ENCODE measurements at places on chromosomes 6 and 20. TPM values are rescaled to one million over a fixed set of nuclear protein-coding genes. Genes with fewer than 3 reads are reported as not detected.
A peak's percentile ranks its signal among the peaks of the same experiment; 100 is the strongest.

The VGLL2 gene
- not detected for total RNA-seq

The OSBPL2 gene
- total RNA-seq: 40.3 TPM

The SLC9A8 gene
- total RNA-seq: 8.7 TPM

The GNMT gene
- total RNA-seq: 0.36 TPM

The HTR1B gene
- 2.3 TPM for total RNA-seq

The ZBP1 gene
- 0.09 TPM for total RNA-seq

The PRRT1 gene
- 1.2 TPM for total RNA-seq

The HCRTR2 gene
- total RNA-seq: 10.2 TPM

The SLC25A27 gene
- total RNA-seq: 49.0 TPM

The RUNX2 gene
- total RNA-seq: 0.54 TPM

The LRRC73 gene
- total RNA-seq: 1.8 TPM

The PRR18 gene
- 0.54 TPM for total RNA-seq

The CGAS gene
- total RNA-seq: 3.9 TPM

The C20orf141 gene
- not detected for total RNA-seq

The CRISP2 gene
- 0.54 TPM for total RNA-seq

The FERMT1 gene
- total RNA-seq: 1.1 TPM

The CST4 gene
- total RNA-seq: not detected

The XKR7 gene
- 20.0 TPM for total RNA-seq

DNA sequence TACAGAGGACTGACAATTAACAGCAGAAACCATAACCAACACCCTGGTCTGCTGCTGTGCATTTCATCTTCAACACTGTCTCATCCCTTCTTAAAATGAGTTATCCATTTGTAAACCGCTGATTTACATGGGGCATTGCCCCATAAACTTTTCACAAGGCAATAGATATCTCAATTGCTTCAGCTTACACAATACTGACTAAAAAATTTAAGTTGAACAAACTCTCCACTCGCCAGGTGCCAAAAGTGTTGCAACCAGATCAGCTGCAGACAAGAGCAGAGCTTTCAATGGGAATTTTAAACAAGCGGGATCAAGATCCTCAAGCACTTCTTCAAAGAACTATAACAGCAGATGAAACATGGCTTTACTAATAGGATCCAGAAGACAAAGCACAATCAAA, 183.0 kb downstream of the TASP1 start:
- no peak for DNase-seq

DNA sequence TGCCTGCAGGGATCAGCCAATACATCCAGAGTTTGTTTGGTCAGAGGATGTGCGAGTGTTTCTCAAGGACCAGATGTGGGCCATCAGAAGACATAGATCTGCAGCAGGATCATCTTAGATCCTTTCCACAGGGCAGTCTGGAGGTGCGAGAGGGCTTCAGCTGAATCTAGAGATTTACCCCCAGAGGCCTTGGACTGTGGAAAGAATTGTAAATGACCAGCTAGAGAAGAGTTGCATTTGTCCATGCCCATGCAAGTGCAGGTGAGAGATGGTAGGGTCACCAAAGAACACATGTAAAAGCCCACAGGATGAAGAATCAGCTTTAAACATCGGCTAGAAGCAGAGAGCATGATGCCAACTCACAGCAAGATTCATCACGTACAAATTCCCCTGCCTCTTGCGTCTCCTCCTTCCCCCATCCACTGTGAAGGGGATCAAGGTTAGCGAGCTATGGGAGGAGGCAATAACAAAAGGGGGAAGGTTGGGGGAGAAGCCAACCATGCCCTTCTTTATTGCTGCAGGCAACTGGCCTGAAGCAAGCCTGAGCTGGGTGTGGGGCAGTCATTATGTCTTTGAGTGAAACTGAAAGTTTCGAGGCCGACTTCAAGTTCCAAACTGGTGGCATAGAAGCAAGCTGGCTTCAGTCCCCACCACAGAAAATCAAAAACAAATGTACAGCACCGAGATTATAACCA, 83.5 kb downstream of the SCML4 start:
- no peak for DNase-seq

- peak; percentile 5 for DNase-seq
Measured at GRCh38 chr20:219290-220115, 7.6 kb upstream of the DEFB129 start.

GRCh38 chr6:136607932-136608772, 57.9 kb upstream of the MAP7 start:
- peak; percentile 60 for DNase-seq

DNA sequence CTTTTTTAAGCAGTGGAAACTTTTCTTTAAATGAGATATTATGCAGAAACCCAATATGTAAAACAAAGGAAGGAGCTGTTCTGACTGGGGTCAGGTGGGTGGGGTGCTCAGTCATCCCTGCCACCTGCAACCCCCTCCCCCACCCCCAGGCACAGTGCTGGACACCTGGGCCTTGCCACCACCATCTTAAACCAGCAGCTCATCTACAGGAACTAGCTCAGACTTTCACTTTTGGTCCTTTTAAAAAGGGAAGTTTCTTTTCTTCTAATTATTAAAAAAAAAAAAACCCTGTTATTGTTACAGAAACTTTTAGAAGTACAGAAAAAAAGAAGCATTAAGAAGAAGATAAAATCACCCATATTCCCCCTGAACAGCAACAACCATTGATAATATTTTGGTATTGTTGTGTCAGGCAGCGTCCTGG, 37.1 kb downstream of the PPP1R16B start:
- DNase-seq: no peak

GRCh38 chr6:47034421-47034820, 7.7 kb downstream of the ADGRF1 start:
- DNase-seq: peak; percentile 72

- peak; percentile 20 for DNase-seq
Measured at GRCh38 chr6:68636666-68637065, 1.6 kb downstream of the ADGRB3 start.

GRCh38 chr6:44185953-44186634, 27.5 kb downstream of the CAPN11 start:
- DNase-seq: no peak

DNA sequence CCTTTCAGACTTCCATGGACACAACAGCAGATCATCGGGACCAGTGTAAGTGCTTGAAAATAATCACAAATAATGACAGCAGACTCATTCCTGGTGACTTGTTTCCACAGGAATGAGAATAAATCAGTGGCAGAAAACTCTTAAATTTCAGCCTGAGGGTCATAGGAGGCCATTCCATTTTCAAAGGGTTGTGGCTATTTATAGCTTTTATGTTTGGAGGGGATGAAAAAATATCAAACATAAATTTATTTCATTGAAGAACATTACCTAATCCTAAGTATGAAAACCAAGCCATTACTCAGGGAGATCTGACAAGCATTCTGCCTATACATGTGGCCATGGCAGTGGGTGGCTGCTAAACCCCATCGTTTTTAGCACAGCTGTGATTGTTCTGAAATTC, 173.6 kb upstream of the CNR1 start:
- no peak for DNase-seq

GRCh38 chr6:165663377-165663735, 315 bp upstream of the PDE10A start:
- no peak for DNase-seq

- no peak for DNase-seq
Measured at GRCh38 chr6:166604911-166605310, 18.4 kb upstream of the RAMACL start.

DNA sequence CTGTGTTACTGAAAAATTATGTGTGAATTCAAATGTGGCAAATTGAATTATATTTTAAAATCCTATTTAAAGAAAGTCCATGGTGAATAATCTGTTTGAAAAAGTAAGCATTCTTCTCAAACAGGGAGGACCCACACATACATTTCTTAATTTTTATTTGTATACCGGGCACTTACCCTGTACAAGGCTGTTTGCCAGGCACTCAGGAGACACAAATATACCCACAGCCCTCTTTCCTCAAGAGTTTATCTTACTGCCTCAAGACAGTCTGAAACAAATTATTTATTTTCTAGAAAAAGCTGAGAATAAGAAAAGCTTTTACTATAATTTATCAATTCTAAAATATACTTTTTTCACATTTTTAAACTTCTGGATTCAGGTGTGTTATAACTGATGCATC, 114.4 kb downstream of the TASP1 start:
- no peak for DNase-seq

GRCh38 chr6:139236105-139236504, 55.7 kb downstream of the TXLNB start:
- no peak for DNase-seq

DNA sequence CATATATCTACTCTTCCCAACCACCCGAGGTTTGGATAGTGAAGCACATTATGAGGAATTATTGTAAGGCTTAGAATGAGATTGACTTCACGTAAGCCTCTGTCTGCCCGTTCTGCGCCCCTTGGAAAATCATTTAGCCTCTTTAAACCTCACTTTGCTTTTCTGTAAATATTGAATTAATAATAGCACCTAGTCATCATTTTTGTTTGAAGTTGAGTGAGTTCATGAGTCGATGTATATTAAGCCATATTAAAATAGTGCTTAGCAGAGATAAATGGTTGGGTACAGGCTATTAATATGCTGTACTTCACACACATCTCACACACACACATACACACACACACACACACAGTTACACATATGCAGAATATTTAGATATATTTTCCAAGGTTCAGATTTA, 344.8 kb upstream of the EYS start:
- DNase-seq: no peak

- no peak for DNase-seq
Measured at GRCh38 chr6:43869079-43869710, 99.2 kb downstream of the VEGFA start.

DNA sequence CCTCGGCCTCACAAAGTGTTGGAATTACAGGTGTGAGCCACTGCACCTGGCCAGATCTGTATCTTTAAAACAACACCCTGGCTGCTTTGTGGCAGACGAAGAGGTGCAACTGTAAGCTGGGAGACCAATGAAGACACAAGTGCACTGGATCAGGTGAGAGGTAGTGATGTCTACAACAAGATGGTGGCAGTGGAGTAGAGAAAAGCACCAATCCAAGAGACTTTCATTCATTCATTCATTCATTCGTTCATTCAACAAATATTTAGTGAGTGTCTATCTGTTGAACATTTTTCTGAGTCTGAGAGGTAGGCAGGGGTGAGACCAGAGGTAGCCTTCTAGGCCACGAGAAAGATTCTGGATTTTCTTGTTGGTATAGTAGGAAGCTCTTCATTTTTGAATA, 36.9 kb upstream of the TTPAL start:
- no peak for DNase-seq

DNA sequence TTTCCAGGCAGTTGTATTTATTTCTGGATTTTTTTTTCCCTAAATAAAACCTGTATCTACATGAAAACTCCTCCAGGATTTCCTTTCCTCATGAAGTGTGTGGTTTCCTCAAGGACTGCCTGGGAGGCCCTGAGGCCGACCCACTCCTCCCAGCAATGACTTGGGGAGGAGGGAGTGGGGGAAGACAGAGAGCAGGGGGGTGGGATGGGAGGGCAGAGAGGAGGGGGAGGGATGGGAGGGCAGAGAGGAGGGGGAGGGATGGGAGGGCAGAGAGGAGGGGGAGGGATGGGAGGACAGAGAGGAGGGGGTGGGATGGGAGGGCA, 161.8 kb upstream of the AGPAT4 start:
- no peak for DNase-seq

GRCh38 chr20:5674176-5674660, 76.0 kb upstream of the SHLD1 start:
- DNase-seq: no peak

DNA sequence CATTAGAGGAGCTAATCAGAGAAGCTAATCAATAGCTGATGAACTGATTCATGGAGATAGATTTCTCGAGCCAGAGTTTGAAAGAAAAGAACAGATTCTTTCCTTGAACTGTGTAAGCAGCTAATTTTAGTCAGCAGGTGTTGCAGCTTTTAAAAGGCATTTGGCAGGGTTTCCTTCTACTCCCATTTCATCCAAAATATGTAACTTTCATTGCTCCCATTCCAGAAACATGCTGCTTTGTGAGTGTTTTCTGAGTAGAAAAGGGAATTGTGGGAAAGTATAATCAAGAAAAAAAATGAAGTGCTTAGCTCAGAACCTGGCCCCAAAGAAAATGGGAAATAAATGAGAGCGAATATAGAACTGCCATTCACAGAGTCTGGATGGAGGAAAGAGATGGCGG, 20.8 kb downstream of the SLC35F1 start:
- no peak for DNase-seq

GRCh38 chr6:110357664-110358552, at the start of gene METTL24:
METTL24 (minus strand) TSS chr6:110358349; CDS start chr6:110358272, 77 bp downstream.
- DNase-seq: peak; percentile 33

GRCh38 chr6:100472674-100473073, 8.0 kb upstream of the SIM1 start:
- DNase-seq: no peak

DNA sequence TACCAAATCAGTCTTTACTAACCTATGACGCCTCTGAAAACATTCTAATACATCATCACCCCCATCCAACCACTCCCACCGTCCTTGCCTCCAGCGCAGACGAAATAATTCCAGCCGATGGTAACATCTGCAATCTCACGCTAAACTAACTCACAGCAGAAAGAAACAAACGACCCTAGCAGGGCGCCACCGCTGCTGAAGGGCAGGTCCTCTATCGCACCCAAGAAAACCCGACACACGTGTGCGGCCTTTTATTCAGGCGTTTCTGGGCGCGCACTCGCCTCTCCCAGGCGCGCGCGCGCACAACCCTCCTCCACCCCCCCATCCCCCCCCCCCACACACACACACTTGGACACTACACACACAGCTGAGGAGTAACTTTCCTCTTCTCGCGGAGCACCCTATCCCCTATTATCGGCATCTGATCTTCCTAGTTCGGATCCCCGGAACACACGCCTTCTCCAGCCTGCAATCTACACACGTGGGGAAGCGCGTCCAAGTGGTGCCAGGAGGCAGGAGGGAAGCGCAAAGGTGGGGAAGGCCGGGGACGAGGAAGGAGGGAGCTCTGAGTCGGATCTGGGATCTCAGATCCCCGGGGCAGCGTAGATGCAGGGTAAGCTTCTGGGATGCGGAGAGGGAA, 1.4 kb downstream of the GFOD1 start:
- DNase-seq: peak; percentile 74

- DNase-seq: no peak
Measured at GRCh38 chr6:113464960-113465359, 392.2 kb upstream of the MARCKS start.

- no peak for DNase-seq
Measured at GRCh38 chr6:110471726-110472365, 4.6 kb downstream of the SLC22A16 start.

DNA sequence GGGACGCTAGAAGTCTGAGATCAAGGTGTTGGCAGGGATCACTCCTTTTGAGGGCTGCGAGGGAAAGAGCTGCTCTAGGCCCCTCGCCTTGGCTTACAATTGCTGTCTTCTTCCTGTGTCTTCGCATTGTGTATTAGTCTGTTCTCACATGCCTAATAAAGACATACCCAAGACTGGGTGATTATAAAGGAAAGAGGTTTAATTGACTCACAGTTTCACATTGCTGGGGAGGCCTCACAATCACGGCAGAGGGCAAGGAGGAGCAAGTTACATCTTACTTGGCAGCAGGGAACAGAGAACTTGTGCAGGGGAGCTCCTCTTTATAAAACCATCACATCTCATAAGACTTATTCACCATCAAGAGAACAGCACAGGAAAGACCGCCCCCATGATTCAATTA, 102.5 kb upstream of the ASF1A start:
- no peak for DNase-seq

All from cerebellum (tissue), 4 donors.